Effector memory CD8-positive, alpha-beta T cell (primary cell): ENCODE measurements at places on chromosomes 5 and 9.
A peak's percentile ranks its signal among the peaks of the same experiment; 100 is the strongest.

DNA sequence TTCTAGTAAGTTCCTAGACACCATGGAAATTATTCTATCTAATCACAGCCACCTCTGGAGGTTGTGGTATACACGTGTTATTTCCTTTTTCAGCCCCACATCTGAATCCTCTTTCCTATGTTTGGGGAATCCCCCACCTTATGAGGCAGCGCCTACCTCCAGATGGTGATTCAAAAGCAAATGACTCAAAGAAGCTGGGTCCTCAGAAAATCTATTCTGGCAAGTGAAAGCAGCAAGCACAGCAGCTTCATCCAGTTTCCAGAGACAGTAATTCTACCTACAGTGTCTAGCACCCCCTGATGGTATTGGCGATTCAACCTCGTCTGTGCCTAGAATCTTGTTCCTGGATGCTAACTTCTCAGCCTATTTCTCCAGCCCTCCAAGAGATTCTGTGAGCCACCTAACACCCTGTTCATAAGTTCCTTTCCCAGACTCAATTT lies 43.0 kb downstream of the STRBP start:
- peak; percentile 15 for DNase-seq

DNA sequence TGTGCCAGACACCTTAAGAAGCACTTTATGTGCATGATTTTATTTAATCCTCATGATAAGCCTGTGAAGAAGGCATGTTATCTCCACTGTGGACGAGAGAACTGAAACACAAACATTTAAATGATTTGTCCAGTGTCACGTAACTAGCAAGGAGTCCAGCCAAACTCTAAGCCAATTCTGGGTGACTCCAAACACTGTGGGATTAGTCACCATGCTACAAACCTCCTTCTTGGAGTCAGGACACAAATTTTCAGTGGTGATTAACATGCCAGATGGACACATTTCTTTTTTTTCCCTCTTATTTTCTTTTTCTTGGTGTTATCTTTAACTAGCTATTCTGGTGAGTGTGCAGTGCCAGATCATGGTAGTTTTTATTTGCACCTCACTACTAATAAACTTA lies 316.8 kb downstream of the NDUFS4 start:
- no peak for DNase-seq

GRCh38 chr5:168592014-168592368 lies 12.8 kb upstream of the PANK3 start:
- no peak for DNase-seq

GRCh38 chr5:61519728-61520277 lies 187.7 kb downstream of the ZSWIM6 start:
- no peak for DNase-seq

DNA sequence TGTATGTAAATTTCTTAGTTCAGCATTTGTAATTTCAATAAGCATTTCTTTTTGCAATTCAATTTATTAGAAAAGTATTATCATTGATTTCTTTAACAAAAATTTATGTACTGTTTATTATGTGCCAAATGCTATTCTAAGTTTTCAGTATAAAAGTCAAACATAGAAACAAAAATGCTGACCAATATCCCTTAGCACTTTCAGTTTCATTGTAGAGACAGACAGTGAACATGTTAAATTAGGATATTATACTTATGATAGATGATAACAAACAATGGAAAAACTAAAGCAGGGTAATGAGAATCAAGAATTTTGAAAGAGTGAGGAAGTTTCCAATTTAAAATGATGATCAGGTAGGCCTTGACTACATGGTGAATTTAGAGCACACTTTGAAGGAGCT lies 1106.0 kb downstream of the TAF11L14 start:
- DNase-seq = no peak

DNA sequence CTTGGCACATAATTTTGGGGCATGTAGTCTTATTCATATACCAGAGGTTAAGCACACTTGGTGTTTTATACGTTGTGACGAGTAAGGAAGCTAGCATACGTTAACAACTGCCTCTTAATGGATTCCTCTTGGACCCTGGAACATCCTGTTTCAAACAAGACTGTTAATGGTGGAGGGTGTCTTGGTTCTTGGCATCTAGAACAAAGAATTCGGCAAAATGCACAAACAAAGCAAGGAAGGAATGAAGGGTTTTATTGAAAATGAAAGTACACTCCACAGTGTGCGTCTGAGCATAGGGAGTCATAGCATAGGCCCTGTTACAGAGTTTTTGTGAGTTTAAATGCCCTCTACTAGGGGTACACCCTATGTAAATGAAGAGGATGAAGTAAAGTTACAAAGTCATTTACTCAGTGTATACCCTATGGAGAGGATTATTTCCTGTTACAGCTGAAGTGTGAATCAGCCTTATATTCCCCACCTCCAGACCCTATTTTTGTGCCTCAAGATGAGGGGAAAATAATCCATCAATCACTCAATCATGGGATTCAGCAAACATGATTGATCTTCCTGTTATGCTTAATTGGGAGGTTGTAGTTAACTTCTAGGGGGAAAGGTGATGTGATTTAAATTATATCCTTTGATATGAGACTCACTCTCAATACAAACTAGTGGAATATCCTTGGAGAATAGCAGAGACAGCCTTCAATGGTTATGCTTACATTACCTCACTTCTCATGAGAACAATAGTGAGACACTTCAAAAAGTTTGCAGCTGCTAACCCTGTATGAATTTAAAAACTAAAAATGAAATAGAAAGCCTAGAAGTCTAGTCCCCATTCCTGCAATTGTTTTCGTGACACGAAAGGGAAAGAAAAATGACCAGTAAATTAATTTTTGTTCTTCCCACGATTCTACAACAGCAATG lies 84.9 kb upstream of the MYO10 start:
- DNase-seq = no peak

DNA sequence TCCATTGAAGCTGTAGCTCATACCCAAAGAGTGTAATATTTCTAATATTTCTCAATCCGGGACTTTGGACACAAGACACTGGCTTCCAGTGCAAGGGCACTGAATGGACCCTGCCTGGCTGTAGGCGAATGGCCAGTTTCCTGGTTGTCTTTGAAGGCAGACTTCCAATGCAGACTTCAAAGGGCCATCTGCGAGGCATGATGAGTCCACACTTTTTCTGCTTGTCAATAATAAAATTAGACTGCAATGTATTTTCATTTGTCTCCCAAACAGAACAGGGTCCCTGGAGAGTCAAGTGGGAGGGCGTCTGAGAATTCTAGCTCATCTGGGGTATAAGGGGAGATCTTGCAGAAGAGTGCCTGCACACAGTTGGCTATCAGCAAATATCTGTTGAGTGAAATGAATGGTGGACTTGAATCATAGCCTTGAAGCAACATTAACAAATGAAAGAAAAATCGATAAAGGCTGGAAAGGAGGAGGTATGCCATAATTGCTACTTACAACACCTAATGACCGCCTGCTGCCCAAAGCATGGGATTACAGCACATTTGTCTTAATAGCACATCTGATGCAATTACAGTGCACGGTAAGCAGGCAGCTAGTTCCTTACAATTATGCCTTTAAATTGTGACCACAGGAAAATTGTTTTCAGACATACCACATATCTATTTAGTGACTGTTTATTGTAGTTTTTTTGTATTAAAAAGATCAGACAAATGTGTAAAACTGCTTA lies 137.5 kb downstream of the ARHGEF28 start:
- no peak for DNase-seq
